SK-N-SH treated with all-trans-retinoic acid at 6 μM for 48 hours (cell line): ENCODE measurements at places on chromosomes 5 and 9.

DNA sequence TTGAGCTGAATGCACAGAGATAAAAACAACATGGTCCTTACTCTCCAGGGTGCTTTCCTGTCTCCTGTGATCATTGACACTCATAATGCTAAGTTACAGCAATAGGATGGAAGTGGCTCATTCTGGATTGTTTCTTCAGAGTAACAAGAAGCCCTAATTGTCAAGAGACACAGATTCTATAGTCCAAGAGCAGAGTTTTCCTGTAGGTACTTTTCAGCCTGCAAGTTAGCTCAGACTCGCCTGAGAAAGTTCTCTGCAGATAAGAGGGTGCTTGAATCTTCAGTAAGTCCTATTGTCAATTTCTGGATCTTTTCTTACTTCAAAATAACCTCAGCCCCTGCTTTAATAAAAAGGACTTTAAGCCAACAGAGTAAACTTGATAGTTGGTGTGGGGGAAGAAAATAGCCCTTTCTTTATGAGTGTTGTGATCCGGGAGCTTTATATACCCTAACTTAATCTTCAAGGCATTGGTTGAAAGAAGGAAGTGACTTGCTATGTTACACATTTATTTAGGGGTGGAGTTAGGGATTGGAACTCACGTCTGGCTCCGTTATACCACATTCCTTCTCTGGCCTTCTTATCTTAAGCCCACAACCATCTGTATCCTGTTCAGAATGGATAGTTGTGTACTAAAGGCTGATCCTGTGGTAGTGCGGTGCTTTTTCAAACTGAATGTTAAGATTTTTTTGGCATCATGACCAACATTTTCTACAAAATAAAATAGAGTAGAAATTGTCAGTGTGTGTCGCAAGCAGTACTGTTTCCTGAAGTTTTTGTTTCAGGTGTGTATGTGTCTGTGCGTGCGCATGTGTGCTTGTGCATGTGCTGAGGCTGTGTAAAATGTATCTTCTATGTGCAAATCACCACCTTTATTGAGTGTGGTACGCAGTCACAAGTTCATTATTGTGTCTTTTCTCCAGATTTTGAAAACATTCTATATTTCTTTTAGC is 173.9 kb downstream of the WDR70 start:
- no peak for ATAC-seq

GRCh38 chr5:132901730-132902129 is 28.3 kb downstream of the LEAP2 start:
- ATAC-seq, result 0 out of 3 replicates have a peak, but pooled peaks have one; percentile 26

DNA sequence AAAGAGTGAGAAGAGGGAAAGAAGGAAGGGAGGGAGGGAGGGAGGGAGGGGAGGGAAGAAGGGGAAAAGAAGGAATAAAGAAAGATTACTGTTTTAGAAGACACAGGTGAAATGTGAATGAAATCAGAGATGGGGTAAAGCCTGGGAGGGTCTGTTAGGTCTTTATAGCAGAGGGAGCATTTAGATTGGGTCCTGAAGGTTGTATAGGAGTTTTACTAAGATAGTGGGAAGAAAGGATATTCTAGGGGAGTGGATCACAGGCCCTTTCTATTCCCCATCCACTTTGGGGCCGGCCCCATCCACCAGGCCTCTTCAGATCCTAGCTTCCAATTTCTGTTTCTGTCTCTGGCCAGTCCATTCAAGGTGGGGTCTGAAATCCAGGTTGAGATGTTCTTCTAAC is 35.5 kb downstream of the C9orf50 start:
- no peak for ATAC-seq

DNA sequence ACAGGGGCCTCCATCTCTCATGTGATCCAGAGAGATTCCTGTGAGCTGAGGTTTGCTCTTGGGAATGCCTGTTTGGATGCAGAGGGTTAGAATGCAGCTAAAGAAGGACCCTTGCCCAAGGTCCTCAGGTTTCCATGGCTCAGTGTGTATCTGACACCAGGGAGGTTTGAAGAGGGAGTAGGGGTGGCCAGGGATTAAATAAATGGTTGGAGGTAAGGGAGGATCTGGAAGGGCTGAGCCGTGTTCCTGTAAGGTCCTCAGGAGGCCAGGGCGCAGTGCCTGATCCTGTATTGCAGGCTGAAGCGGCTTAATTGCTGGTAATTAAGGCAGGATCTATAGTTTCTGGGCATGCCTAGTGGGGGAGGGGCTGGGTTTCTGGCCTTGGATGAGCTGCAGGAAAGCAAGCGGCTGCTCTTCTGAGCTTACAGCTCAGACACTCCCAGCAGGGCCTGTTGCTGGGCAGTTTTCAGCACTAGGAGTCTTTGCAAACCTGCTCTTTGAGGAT is 41.5 kb upstream of the MAP1B start:
- ATAC-seq, result peak; percentile 70

GRCh38 chr9:92001244-92001643 is 51.2 kb upstream of the ROR2 start:
- ATAC-seq, result no peak

- ATAC-seq, result no peak
Measured at GRCh38 chr9:136012651-136013050, 51.5 kb upstream of the UBAC1 start.

DNA sequence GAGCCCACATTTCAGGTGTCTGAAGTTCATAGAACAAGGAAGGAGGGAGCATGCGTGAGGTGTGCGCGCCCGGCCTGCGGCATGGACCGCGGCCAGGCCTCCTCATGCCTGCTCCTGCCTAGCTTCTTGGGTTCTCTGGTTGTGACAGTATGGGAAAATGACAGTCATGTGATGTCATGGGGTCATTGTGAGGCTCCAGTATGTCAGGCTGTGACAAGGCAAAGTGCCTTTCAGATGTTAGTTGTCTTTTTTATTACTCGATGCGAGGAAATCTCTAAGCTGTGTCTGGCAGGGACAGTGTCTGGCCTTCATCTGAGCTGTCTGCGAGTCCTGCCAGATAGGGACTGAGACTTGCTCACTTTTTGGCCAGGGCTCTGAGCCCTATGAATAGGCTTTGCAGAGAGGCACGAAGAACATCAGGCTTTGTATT is 13.3 kb downstream of the UCK1 start:
- no peak for ATAC-seq

DNA sequence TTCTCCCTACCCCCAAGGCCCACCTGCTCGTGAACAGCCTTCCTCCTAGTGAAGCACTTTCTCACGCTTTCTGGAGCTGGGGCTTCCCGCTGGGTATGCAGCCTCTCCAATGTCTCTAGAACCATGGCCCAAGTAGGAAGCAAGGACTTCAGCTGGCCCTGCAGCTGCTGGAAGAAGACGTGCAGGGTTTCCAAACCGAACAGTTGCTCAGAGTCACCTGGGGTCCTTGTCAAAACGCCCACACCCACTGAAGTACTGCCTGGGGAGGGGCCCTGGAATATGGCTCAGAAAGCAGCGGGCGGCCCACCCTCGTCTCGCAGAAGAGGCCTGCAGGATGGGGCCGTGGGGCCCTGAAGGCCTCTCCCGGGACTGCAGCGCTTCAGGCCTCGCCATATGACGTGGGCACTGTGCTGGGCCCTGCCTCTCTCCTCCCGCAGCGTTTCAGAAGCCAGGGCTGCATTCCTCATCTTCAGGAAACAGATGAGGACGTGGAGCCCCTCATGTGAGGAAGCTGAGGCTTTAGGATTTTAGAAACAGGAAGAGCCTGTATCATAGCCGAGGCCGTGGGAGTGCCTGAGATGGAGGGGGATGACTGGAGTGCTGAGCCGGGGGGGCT is 116.0 kb upstream of the LMX1B start:
- ATAC-seq, result no peak

DNA sequence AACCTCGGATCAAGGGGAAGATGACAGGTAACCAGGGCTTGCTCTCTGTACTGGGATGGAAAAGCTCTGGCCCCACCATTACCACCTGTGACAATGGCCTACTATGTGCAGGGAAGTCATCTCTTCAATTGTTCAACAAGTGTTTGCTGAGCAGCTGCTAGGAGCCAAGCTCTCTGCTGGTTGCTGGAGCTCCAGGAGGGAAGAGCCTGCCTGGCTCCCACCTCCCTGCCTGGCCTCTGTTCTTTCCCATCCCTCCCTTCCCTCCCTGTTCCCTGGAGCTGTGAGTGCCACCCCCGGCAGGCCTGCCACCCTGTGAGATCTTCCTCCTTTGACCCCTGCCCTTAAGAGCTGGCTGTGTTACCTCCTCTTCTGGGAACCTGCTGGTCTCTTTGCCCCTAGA is 59.7 kb upstream of the IER5L start:
- ATAC-seq, result no peak

DNA sequence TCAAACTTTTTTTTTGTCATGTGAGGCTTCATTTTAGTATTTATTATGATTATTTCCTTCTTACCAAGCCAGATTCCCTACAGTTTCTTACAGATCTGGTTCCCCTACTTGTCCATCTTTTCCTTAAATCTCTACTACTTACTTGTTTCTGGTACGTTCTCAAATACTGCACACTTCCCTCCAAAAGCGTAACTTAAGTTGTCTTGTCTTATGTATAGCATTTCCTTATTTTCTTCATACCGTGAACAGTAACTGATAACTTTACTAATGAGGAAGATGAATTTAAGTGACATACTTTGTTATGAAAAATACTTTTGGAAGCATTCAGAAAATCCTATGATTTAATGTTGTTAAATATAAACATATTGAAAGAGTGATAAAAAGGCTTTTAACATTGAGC is 67.3 kb downstream of the PARP8 start:
- ATAC-seq, result no peak
